SK-N-SH (cell line): ENCODE measurements at places on chromosomes 7 and 10.

DNA sequence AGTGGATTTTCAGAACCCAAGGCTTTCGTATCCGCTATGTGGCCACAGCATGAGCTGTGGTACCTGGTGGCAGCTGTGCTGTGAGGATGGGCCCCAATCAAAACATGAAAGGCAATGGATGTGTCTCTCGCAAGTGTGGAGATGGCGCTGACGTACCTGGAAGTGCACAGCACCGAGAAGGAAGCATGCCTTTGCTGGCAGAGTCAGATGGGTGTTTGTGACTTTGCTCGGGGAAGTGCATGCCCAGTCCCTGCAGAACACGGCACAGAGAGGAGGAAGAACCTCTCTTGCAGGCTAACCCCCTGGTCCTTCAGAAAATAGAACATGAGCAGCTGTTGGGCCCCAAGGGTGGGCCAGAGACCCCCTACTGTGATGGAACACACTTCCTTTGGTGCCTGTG lies 654.1 kb upstream of the ZWINT start:
- no peak for DNase-seq

- DNase-seq: no peak
These were observed 105.0 kb downstream of the INSYN2A start for GRCh38 chr10:127091354-127091753.

DNA sequence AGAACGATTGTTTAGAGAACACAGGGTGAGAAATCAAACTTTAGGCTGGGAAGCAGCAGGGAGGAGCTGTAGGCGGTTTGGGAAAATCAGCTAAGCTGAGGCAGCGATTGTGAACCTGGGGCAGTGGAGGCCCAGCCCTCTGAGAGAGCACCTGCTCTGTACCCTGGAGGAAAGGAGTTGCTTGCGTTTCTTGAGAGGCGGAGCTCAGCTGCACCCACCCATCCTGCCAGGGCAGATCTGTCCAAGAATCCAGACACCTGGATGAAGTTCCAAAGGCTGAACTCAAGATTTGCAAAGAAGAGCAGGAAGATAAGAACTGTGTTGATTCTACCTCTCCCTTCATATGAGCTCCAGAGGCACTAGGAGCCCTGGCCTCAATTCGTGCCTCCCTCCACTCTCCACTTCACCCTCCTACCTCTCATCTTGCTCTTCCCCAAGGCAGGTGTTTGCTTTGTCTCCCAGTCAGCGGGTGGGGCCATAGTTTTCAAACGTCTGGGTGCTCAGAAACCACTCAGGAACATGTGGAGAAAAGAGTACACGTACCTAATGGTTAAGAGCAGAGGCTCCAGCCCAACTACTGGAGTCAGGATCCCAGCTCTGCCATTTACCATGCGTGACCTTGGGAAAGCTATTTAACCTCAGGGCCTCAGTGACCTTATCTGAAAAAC lies 21.5 kb upstream of the TMEM213 start:
- no peak for DNase-seq

DNA sequence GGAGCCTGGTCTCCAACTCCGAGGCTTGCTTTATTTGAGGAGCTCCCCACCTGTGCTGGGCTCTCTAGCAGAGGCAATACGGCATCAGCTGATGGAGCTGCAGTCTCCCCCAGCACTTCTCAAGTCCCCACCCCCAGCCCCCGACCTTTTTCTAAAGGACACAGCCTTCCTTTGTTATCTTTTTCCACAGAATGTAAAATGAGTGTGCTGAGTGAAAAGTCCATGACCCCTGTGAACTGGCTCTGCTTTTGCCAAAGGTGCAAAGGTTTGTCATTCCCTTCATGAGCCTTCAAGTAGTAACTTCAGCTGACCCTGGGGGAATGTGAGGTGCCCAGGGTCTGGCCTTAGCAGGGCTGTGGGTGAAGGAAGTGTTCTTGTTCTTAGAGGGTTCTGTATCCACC lies 25.5 kb downstream of the LRRC4 start:
- DNase-seq: no peak

GRCh38 chr10:21336476-21337170 lies 188.9 kb downstream of the SKIDA1 start:
- no peak for DNase-seq

- no peak for DNase-seq
These were observed 117.2 kb upstream of the ADCY1 start for GRCh38 chr7:45456747-45457524.
